ENCODE measurements at places on chromosomes 7 and 10. TPM values are rescaled to one million over a fixed set of nuclear protein-coding genes. Genes with fewer than 3 reads are reported as not detected.

GNGT1 gene
- not detected for total RNA-seq

MBL2 gene
- not detected for total RNA-seq

VSIR gene
- total RNA-seq, result 59.2 TPM

DKK1 gene
- total RNA-seq, result 166 TPM

SEMA4G gene
- 0.84 TPM for total RNA-seq

CFAP46 gene
- total RNA-seq, result 0.25 TPM

OR6V1 gene
- total RNA-seq, result not detected

CALCR gene
- not detected for total RNA-seq

PILRA gene
- total RNA-seq, result not detected

GPR146 gene
- 7.8 TPM for total RNA-seq

RBP3 gene
- total RNA-seq, result not detected

MOGAT3 gene
- total RNA-seq, result not detected

CALML3 gene
- not detected for total RNA-seq

ZNF138 gene
- 2.3 TPM for total RNA-seq

ZPBP gene
- not detected for total RNA-seq

DOCK4 gene
- 48.5 TPM for total RNA-seq

CYP2C18 gene
- not detected for total RNA-seq

All from mammary microvascular endothelial cell (primary cell).